ENCODE measurements at places on chromosomes 16 and 17. TPM values are rescaled to one million over a fixed set of nuclear protein-coding genes. Genes with fewer than 3 reads are reported as not detected.

Gene CACNG4
- total RNA-seq = not detected

Gene SMPD3
- 0.09 TPM for total RNA-seq

Gene DNASE1L2
- total RNA-seq = 1.1 TPM

Gene KRT9
- not detected for total RNA-seq

Gene SPATA32
- total RNA-seq = not detected

Gene SULT1A2
- not detected for total RNA-seq

Gene NHLRC4
- total RNA-seq = 4.7 TPM

Gene CNOT1
- 121 TPM for total RNA-seq

Gene CCR7
- total RNA-seq = not detected

Gene HIC1
- total RNA-seq = 32.2 TPM

Gene PRSS27
- total RNA-seq = 1.1 TPM

Gene ZNF423
- total RNA-seq = 0.69 TPM

Gene CDH11
- total RNA-seq = 156 TPM

Gene NATD1
- total RNA-seq = 2.5 TPM

Gene TEX19
- under 0.01 TPM for total RNA-seq

Gene MEIOC
- not detected for total RNA-seq

Gene MIEN1
- 14.7 TPM for total RNA-seq

Gene DPEP2
- not detected for total RNA-seq

Gene KRTAP9-8
- not detected for total RNA-seq

Gene ZG16
- total RNA-seq = not detected

Gene CMTM4
- total RNA-seq = 3.5 TPM

Gene CCDC78
- total RNA-seq = 2.0 TPM

Gene CTRB1
- not detected for total RNA-seq

Gene CCDC40
- total RNA-seq = 3.5 TPM

Gene TMEM92
- total RNA-seq = 0.16 TPM

Gene KRT13
- total RNA-seq = 0.17 TPM

Gene YWHAE
- total RNA-seq = 323 TPM

Gene ADAD2
- total RNA-seq = not detected

Gene CNGB1
- not detected for total RNA-seq

Gene FKBP10
- total RNA-seq = 276 TPM

Gene ABCA9
- total RNA-seq = 18.1 TPM

Gene TTYH2
- total RNA-seq = 5.2 TPM

Gene MYBBP1A
- total RNA-seq = 32.3 TPM

Gene SLC46A1
- total RNA-seq = 4.0 TPM

Gene CA4
- total RNA-seq = not detected

Gene PDILT
- not detected for total RNA-seq

Gene PHF12
- 10.7 TPM for total RNA-seq

Gene BICDL2
- 0.32 TPM for total RNA-seq

Gene SOCS7
- 7.4 TPM for total RNA-seq

Gene KRT33B
- total RNA-seq = not detected

All from bronchial smooth muscle cell (primary cell).